Activated CD4-positive, alpha-beta memory T cell treated with anti-CD3 and anti-CD28 coated beads for 36 hours (primary cell): ENCODE measurements at places on chromosomes 6 and 20. TPM values are rescaled to one million over a fixed set of nuclear protein-coding genes. Genes with fewer than 3 reads are reported as not detected.

- no peak for DNase-seq
These were observed 34.7 kb downstream of the PLAGL1 start for GRCh38 chr6:143973097-143973966.

Gene TCF21
- total RNA-seq: not detected

Gene WASF1
- total RNA-seq: 1.9 TPM

GRCh38 chr6:137210903-137211302 lies 8.3 kb downstream of the IFNGR1 start:
- no peak for DNase-seq

Gene MAN1A1
- total RNA-seq: 21.8 TPM

DNA sequence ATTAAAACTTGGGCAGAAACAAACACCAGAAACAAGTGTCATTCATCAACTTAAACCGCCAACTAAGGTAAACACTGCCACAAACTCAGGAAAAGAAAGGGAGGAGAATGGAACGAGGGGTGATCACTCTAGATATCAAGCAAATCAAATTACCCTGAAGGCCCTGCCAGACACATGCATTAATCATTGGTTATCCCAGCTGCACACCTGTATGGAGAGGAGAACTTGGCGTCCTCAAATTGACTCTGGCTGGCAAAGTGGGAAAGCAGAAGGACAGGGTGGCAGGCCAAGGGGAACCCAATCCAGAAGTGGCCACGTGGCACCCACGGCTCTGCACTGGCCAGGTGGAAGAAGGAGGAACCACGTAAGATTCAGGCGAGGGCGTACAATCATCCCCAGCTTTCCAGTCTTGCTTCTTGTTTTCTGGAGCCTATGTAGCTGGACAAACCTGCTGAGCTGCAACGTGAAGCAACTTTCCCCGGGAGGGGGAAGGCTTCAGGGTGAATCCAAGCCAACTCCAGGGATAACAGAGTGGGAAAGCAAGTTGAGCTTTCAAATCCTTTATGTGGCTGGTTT lies 156.2 kb upstream of the JARID2 start:
- DNase-seq: no peak
